ENCODE measurements at places on chromosomes 5 and 9.

- DNase-seq: no peak
Measured at GRCh38 chr9:82829818-82830217, 233.1 kb downstream of the RASEF start.

DNA sequence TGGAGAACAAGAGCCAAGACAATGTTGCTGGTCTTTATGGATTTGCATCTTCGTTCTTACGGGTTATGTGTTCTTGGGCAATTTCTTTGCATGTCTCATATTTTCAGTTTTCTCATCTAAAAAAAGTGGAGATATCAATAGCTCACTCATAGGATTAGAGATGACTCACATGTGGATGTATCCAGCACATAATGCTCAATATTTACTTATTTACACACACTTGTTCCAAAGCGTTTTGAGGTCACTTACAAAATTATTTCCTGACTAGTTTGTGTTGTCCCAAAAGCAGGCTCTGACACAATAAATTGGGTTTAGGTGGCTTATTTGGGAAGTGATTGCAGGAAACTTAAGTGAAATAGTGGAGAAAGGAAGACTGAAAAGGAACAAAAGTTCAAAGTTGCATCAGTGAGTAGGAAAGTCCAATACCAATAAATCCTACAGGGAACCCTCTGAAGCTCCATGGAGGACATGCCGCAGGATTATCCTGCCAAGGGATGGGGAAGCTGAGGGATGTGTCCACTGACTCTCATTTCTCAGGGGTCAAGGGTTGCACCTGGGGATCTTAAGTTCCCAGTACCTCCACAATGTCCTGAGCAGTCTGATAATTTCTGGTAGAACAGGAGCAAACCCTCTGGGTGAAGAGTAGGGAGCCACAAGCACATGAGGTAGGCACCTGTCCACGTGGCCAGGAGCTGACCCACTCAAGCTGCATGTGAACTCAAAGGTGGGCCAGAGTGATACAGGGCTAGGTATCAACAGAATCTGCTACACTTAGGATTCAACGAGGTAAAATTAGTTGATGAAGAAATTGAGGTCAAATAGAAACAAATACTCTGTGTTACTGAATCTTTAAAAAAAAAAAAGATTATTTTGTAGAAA is 37.4 kb upstream of the SLC44A1 start:
- no peak for DNase-seq

DNA sequence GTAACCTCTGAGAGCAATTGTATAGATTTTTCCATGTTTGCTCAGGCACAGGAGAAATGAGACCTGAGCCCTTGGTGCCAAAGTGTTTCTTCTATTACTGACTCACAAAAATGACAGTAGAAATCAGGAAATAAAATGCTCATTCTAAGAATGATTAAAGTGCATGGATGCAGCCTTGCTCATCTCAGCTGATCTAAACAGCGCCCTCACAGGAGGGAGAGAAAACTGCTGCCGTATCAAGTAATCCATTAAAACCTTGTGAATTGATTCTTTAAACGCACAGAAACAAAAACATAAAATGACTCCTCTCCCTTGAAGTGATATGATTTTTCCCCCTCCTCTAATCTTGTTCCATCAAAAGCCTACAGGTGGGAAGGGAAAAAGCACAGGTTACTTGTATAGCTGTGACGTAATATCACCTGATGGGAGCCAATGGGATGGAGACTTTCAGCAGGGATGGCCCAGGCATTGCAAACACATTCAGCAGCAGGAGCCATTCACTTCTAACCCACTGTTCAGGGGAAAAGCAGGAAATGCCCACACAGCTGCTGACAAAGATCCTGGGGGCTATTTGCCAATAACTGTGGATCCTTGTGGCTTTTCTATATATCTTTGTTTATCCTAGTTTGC is 76.7 kb downstream of the PLCXD3 start:
- DNase-seq: no peak

DNA sequence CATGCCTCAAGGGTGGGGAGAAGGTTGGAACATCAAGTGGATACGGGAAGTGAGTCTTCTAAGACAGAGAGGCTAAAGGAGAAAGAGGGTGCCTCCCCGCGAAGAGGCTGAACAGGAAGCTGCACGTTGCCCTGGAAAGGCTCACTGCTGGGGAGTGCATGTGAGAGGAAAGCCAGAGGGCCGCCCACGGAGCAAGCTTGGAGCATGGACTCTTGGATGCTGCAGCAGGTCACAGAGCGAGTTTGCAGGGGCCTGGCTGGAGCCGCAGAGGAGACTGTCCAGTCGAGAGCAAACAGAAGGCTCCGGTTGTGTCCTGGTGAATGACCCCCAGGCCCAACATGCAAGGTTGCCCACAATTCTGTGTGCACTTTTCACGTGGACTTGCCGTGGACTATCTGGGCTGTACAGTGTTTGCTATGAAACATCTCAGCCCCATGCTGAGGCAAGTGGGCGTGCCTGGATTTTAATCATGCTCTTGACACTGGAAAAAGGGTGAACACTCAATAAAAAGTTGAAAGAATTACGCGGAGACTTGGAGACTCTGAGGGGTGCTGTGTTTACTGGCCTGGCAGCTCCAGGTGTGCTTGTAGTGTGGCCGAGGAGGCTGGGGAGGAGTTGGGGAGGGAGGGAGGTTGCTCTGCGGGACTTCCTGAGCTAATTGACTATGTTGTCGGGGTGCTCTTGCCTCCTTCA is 54.5 kb upstream of the GARNL3 start:
- no peak for DNase-seq

DNA sequence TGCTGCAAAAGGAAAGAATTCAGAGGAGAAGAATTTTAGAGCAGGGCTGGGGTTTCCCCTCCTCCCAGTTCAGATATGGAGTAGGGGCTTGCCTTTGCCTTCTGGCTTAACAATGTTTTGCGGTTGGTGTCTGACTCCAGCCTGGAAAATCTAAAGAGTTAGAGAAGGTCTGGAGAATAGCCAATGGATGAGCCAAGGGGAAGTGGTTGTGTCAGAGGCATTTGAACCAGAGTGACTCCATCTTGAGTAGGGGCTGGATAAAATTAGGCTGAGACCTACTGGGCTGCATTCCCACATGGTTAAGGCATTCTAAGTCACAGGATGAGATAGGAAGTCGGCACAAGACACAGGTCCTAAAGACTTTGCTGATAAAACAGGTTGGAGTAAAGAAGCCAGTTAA is 133.7 kb downstream of the DIRAS2 start:
- DNase-seq: no peak

- DNase-seq: no peak
Measured at GRCh38 chr5:141258464-141258863, 13.3 kb downstream of the PCDHB15 start.

GRCh38 chr9:108269371-108269770 is 586.4 kb downstream of the ACTL7B start:
- DNase-seq: no peak

DNA sequence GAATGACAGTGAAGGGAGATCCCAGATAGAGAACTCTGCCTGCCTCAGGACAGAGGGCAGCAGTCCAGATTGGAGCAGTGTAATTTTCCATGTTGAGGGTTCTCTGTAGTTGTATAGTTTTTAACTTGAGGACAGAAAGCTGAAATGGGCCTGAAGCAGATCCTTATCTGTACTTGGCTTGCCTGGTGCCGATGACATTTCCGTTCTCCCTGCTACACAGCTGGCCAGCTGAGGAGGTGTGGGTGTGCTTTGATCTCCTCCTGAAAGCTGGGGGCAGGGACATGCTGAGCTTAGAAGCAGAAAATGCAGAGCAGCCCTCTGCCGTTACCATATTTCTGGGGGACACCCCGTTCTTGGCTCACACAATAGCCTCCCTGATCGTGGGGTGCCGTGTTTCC is 10.5 kb downstream of the GLRX start:
- peak; percentile 25 for DNase-seq

DNA sequence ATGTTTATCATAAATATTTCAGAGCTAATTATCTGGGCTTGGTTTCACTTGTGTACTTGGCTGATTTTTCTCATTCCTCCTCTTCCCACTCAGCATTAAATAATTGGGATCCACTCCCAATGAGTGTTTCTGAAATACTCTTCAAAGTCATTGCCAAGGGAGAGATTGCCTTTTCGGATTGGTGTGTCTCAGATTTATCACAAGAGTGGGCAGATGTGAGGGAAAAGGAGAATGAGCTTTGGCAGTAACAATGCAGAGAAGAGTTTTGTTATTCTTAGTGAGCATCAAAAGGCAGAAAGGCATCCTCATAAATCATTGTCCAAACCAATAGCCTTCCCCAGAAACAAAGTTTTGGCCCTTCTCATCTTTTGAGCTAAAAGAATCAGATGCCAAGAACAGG is 79.2 kb downstream of the SEMA5A start:
- no peak for DNase-seq

DNA sequence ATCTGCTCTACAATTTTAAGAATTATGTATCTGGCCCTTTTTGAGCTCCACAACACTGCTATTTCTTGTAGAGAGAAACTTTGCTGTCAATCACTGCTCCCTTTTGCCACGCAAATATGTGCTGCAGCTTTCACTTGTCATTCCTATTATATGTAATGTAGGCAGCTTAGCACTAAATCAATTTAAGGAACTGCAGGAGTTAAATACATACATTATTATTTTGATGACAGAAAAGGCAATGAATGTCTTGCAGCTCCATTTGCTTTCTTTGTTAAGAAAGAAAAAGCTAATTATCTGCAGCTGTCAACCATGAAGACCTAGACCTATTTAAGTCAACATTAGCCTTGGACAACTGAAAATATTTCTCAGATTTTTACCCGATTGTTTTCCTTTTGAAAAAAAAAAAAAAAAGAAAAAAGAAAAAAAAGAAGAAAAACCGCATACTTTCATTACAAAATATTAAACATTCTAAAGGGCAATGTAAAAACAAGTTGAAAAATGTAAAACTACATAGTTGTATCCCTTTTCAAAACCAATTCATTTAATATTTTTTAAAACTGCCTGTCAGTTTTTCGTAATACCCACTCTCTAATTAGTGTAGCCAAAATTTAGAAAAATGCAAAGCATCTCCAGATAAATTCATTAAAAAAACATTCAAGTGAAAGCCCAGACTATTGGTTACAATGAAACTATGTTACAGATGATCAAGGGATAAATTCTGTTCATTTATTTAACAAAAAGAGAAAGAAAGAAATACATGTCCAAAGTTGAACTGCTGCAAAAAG is 57.2 kb downstream of the RFX3 start:
- no peak for DNase-seq

DNA sequence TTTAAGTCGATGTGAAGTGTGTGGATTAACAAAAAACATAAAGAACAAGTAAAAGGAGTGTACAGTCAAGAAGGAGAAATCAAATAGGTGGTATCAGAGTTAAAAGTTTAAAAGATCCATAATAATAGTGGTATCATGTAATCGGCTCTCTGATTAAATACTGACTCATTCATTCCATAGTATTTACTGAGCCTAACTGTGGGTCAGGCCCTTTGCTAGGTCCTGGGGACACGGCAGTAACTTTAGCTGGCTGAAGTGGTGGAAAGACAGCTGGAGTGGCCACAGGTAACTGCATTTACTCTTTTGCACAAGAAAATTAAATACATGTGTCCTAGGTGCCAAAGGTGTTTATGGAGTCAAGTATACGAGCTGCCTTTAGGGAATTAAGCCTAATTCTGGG is 124.0 kb downstream of the GNAQ start:
- DNase-seq: no peak
